ENCODE measurements at places on chromosomes 3 and 15. TPM values are rescaled to one million over a fixed set of nuclear protein-coding genes. Genes with fewer than 3 reads are reported as not detected.

Gene SMC4
- 60.1 TPM for total RNA-seq

Gene MAP6D1
- 4.9 TPM for total RNA-seq

Gene SI
- not detected for total RNA-seq

Gene SLCO3A1
- 23.4 TPM for total RNA-seq

Gene PTX3
- 16.9 TPM for total RNA-seq

Gene ITIH1
- total RNA-seq: not detected

Gene FRMD5
- 0.51 TPM for total RNA-seq

Gene SSUH2
- 6.4 TPM for total RNA-seq

Gene HRH1
- total RNA-seq: 6.4 TPM

Gene ZNF501
- 3.8 TPM for total RNA-seq

Gene CRYGS
- not detected for total RNA-seq

Gene SLC2A2
- not detected for total RNA-seq

Gene GOLGA6B
- total RNA-seq: not detected

Gene TGM4
- total RNA-seq: not detected

Gene AHSG
- total RNA-seq: not detected

Gene FAM98B
- total RNA-seq: 1.4 TPM

Gene MAGEL2
- total RNA-seq: not detected

Gene COL8A1
- total RNA-seq: 36.4 TPM

Gene MYO5C
- 0.72 TPM for total RNA-seq

Gene CTXN2
- not detected for total RNA-seq

Gene MINDY4B
- total RNA-seq: not detected

Gene DNAH12
- 0.07 TPM for total RNA-seq

Gene C15orf39
- total RNA-seq: 7.7 TPM

Gene SPATA12
- total RNA-seq: 0.43 TPM

Gene TTLL13
- total RNA-seq: 0.07 TPM

Gene ZPLD1
- not detected for total RNA-seq

Gene SOX14
- total RNA-seq: not detected

Data from Caki2 (cell line).